Stimulated activated CD4-positive, alpha-beta T cell treated with anti-CD3 and anti-CD28 coated beads, Interleukin-15, amount 100 ng/mL, for 1 hour (primary cell): ENCODE measurements at places on chromosomes 5 and 9.

DNA sequence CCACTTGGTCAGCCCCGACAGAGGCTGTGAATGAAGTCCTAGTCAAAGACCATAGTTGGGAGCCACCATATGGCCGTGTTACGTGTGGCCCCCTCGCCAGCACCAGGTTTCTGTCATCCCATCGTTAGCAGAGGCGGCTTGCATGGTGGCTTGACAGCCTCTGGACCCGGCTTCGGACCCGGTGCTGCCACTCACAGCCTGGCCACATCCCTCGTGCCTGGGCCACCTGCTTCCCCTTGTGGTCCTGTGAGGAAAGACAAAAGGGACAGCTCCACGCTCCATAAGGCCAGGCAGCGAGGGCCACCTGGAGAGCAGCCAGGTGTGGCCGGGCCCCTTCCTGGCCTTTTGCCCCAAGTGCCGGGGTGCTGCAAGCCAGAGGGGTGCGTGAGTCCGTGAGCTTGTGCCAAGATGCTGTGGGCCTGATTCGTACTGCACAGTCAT, 6.2 kb downstream of the NKD2 start:
- no peak for DNase-seq

GRCh38 chr9:68975365-68976043, 38.4 kb downstream of the PRKACG start:
- no peak for DNase-seq

GRCh38 chr5:102048940-102049339, 247.1 kb downstream of the SLCO4C1 start:
- DNase-seq: no peak

GRCh38 chr9:4844056-4844838, 51.5 kb downstream of the RCL1 start:
- DNase-seq: no peak
